H54 (cell line): ENCODE measurements at places on chromosomes 13 and 19.
A peak's percentile ranks its signal among the peaks of the same experiment; 100 is the strongest.

- DNase-seq, result peak; percentile 18
These were observed 222.1 kb downstream of the DNAJC15 start for GRCh38 chr13:43245374-43245964.

DNA sequence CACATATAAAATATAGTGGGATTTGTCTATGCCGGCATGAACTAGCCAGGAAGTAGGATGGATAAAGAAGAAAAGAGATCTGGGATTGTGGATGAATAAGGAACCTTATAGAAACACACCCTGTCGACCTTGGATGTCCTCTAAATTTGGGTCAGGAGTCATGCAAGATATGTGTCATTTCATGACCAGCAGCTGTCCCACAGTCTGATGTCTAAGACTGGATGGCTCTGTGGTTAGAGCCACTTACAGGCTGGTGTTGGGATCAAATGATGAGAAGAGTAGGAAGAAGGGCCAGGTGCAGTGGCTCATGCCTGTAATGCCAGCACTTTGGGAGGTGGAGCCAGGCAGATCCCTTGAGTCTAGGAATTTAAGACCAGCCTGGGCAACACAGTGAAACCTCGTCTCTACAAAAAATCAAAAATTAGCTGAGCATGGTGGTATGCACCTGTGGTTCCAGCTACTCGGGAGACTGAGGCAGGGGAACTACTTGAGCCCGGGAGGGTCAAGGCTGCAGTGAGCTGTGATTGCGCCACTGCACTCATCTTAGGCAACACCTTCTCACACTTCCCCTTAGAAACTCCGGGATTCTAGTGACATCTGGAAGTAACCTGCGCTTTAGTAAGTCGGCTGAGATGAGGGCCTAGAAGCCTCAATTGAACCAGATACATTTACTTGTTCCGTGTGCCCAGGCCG, 30.8 kb downstream of the TMED1 start:
- DNase-seq, result no peak

- no peak for DNase-seq
These were observed 286.1 kb downstream of the SPRY2 start for GRCh38 chr13:80054806-80055205.

- peak; percentile 34 for DNase-seq
These were observed 7.5 kb upstream of the ARHGEF18 start for GRCh38 chr19:7340959-7341837.

DNA sequence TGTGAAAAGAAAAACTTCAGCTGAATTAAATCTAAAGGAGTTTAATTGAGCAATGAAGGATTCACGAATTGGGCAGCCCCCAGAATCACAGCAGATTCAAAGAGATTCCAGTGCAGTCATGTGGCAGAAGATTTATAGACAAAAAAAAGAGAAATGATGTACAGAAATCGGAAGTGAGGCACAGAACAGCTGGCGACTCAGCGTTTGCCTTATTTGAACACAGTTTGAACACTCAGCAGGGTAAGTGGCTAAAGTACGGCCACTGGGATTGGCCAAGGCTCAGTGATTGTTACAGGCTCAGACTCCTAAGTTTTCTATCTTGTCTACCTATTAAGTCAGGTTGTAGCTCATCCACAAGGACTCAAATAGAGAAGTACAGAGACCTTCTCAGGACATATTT, 11.6 kb upstream of the CFAP97D2 start:
- no peak for DNase-seq

DNA sequence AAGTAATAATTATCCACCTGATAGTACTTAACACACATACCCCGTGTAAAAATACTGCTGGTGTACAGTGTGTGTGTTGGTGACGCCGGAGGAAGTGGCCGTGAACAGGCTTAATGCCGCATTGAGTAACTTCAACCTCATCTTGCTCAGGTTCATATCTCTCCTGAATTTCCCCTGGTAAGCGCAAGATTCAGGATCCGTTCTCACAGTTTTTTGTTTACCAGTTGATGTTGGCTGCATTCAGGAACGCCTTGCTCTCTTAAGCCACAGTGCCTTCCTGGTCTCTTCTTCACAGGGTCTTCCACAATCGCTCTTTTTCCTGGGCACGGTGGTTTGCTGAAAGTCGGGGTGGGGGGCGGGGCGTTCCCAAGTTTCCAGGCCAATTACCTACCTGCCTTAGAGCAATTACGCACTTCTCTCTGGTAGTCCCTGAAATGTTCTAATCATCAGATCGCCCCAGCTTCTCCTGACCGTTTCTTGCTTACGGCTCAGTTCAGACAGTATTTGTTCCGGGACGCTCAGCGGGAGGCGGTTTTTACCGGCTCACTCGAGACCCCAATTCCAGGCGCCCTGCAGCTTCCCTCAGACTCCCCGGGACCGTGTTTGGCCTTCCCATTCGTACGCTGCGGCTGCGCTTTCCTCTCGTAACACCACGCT, 706 bp upstream of the DNAJC3 start:
- no peak for DNase-seq

DNA sequence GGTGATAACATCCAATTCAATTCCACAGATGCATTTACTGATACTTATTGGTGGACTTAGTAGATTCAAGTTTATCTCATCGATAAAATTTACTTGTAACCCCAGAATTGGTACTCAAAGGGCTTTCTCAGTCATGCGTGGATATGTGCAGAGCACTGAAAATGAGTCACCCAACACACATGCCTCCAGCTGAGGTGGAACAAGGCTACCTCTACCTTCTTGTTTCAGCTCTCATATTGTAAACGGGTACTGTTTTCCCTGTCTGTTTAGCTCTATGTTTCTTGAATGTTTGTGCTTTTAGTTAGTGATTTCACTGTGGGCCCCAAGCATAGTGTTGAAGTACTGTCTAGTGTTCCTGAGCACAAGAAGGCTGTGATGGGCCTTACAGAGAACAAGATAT, 1.5 kb downstream of the LRRC63 start:
- no peak for DNase-seq

GRCh38 chr19:54279406-54279962, 1.4 kb downstream of the LILRB2 start:
- DNase-seq, result no peak

DNA sequence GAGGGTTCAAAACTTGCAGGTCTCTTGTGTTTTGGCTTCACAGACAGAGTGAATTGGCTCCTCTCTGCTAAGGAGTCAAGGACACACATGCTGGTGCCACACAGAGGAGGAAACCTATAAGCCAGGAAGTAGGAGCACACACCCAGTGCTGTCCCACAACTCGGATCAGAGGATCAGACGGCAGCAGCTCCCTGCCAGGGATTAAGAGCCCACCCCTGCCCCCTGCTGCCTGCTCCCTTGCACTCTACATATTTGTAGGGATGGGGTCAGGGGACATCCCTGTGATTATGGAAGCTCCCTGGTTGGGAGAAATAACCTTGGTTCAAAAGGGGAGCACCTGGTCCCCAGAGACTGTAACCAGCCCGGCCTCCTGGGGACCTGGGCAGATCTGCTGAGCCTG, 77.5 kb upstream of the CLDN10 start:
- DNase-seq, result no peak

DNA sequence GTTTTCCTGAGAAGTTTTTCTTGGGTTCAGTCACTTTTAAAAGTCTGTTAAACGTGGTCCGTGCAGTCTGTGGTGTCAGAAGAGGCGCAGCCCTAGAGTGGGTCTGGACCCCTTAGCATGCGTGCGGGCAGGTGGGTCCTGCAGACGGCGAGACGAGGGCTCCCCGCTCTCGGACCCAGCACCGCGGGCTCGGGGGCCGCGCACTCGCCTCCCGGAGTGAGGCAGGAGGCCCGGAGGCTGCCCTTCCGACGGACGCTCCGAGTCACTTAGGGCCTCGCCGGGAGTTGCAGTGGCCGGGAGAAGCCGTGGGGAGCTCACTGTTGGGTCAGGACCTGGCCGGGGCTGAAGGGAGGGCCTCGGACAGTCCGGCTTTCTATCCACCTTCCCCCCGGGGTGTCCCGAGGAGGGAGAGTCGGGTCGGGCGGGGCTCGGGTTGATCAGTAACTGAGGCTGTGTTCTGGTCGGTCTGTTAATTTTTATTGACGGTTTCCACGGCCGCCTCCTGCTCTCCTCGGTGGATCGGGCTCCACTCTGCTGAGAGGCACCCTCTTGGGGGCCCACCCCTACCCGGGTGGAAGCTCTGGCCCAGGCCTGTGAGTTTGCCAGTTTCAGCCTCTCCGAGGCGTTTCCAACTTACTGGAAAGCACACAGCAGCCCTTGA, 1.3 kb downstream of the PTBP1 start:
- DNase-seq, result no peak

- no peak for DNase-seq
These were observed 145.2 kb upstream of the WASF3 start for GRCh38 chr13:26412263-26412662.

DNA sequence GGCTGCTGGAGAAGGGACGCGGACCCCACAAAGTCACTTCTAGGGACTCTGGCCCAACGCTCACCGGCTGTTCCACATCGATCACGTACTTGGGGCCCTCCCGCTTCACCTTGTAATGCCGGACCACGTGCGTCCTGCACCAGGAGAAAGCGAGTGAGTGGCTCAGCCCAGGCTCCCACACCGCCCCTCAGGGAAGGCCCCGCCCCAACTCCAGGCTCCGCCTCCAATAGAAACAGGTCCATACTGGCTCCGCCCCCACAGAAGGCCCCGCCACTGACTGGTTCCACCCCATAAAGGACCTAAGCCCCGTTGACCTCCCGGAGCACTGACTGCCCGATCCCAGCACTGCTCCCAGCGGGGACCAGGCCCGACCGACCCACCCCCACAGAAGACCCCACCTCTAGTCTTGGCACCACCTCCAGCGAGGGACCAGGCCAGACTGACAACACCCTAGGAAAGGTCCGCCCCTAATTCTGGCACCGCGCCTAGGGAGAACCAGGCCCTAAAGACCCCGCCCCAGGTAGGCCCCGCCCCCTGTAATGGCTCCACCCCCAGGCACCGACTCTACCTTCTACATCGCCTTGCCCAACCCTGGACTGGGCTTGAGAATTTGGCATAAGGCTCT, 11.3 kb downstream of the STAP2 start:
- peak; percentile 76 for DNase-seq

- no peak for DNase-seq
These were observed 636 bp downstream of the SF3A2 start for GRCh38 chr19:2237051-2237868.

DNA sequence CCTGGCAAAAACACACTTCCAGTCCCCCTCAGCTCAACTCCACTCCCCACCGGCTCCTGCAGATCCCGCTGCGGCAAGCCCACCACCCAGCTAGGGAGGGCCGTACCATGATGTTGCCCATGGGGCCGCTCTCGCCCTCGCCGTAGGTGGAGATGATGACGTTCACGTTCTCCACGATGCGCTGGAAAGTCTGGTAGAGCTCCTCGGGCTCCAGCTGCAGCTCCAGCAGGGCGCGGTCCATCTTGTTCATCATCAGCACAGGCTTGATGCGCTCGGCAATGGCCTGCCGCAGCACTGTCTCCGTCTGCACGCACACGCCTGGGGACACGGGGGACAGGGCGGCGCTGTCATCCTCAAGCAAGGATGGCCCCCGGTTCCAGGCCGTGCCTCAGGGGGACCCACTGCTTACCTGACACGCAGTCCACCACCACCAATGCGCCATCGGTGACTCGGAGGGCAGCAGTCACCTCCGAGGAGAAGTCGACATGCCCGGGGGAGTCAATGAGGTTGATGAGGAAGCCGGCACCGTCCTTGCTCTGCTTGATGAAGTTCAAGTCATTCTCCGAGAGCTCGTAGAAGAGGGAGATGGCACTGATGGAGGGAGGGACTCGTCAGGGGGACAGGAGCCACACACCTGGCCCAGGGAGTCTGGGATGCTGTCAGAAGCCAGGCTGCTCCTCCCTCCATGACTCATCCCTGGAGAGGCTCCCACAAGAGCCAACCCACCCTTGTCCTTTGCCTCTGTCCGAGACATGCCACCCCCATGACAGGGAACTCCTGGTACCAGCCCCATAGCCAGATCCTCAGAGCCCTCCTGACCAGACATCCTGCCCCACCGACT, 2.3 kb downstream of the EEF2 start:
- no peak for DNase-seq

DNA sequence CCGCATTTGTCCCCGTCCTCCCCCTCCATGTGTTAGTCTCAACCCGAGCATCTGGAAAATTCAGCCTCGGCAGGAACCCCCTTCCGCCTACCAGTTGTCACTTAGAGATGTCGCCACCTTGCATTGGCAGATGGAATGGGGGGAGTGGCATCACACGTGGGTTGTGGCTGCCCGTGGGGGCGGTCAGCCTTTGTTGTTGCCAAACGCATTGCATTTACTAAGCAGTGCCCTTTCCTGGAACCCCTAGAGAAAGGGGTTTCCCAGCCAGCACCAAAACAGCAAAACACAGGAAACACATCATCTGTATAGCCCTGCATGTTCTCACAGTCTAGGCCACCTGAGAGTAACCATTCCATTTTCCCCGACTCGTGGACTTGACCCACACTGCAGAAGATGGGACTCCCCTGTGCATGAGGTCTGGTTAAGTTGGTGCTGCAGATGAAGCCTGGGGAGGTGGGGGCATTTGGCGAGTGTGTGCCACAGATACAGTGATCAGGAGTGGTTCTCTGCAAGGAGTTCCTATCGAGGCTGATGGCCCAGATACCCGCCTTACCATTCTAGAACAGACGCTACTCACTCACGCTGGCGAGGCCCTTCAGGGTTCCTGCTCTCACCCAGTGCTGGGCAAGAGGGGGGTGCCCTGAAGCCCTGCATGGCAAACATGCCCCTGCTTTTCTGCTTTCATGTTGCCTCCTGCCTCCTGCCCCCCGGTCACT, 38.3 kb downstream of the TMED1 start:
- DNase-seq, result no peak

DNA sequence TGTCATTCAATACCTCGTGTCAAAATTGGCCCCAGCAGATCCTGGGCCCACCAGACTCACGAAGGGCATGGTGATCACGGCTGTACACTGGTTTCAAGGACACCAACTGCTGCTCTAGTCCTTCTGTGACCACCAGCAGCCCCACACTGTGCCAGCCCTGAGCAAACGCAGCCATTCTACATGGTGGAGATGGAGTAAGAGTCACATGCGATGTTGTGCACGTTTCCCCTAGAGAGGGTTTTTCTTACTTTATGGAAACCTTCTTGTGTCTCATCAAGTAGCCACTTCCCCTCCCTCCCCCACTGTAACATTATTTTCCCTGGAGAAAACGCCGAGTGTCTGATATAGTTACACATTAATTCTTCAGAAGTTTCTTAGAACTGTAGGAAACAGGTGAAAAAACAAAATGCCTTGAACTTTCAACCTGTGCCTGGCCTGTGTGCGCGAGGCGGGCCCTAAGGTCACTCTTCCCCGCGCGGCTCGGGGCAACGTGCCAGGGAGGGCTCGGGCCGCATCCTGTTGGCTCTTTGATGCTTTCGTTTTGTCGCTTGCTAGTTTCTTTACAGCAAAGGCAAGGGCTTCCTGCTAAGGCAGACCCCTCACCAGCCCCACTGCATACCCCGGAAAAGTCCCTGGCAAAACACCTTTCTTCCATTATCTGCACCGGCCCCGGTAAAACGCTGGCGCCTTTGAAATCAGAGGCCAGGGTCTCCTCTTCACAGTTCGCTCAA, 44.6 kb downstream of the GGACT start:
- no peak for DNase-seq

- no peak for DNase-seq
These were observed 89.4 kb downstream of the STK24 start for GRCh38 chr13:98487522-98487921.

GRCh38 chr13:89027694-89028306, 1356.6 kb downstream of the SLITRK5 start:
- no peak for DNase-seq
